NCI-H446 (cell line): ENCODE measurements at places on chromosomes 2 and 18.

DNA sequence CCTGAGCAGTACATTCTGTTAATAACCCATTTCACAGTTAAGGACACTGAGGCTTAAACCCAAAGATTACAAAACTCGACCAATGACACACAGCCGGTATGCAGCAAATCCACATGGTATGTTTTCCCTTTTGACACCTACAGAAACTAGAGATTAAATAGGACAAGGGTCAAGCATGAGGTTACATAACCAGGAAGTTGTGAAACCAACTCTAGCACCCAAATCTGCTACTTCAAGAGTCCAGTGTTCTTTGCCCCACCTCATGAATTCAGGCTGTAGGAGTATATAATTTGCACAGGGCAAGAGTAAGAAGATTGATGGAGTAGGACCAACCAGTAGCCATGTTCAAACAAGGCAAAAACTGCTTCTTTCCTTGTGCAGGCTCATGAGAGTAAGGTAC, 249.8 kb downstream of the BCL11A start:
- no peak for DNase-seq

DNA sequence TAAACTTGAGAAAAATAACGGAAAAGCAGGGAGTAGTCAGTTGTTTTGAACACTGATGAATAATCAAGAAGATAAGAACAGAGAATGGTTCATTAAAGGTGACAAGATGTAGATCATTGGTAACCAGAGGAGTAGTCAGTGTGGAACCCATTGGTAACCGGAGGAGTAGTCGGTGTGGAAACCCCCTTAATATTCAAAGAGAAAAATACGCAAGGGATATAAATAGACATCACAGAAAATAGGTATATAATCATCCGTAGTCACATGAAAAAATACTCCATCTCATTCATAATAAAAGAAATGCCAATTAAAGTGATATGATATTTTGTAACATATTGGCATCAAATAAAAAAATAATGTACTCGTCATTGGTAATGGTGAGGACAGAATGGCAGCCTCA, 70.6 kb upstream of the EPAS1 start:
- no peak for DNase-seq

- DNase-seq, result peak; percentile 85
Observed at GRCh38 chr2:68284896-68285295, 32.6 kb upstream of the PPP3R1 start.

- no peak for DNase-seq
Observed at GRCh38 chr2:191905336-191905735, 58.4 kb upstream of the CAVIN2 start.

DNA sequence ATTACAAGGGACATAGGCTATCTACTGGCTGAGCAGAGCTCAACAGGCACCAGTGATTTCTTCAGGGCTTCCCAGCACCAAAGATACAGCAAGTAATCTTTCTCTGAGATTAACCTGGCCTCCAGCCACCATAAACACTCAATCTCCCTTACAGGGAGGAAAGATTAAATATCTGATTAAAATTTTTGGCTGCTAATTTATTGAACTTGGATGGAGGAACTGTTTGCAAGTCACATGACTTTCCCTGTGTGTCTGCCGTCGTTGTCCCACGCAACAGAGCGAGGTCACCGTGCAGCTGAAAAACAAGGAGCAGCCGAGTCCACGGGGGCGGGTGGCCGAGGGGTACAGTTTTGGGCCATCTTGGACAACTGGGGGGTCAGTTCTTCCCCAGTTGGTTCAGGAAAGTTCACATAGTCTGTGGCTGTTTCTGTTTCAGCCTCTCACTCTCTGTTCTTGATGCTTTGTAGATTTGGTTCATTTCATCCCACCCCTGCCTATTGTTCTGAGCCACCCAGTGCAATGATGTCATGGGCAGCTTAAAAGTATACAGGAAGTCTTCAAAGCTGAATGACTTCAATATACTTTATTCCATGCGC, 186.8 kb upstream of the CTAGE1 start:
- DNase-seq, result no peak

GRCh38 chr2:226396541-226396940, 403.1 kb downstream of the IRS1 start:
- no peak for DNase-seq

- no peak for DNase-seq
Observed at GRCh38 chr18:78773303-78773755, 206.3 kb upstream of the SALL3 start.

- no peak for DNase-seq
Observed at GRCh38 chr2:227570615-227571014, 28.1 kb upstream of the SCYGR2 start.

DNA sequence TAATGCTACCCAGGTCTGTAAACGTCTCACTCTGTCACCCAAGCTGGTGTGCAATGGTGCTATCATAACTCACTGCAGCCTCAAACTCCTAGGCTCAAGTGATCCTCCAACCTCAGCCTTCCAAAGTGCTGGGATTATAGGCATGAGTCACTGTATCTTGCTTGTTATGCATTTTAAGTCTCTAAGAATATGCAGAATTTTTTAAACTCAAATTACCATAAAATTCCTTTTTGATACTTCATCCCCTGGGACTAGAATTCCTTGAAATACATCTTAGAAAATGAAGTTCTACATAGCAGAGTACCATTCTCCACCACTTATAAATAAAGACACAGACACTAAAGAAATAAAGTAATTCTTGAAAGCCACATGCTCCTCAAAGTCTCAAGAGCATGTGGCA, 30.2 kb upstream of the LRATD1 start:
- DNase-seq, result no peak

- DNase-seq, result no peak
Observed at GRCh38 chr2:119649364-119649917, 29.6 kb upstream of the TMEM177 start.

DNA sequence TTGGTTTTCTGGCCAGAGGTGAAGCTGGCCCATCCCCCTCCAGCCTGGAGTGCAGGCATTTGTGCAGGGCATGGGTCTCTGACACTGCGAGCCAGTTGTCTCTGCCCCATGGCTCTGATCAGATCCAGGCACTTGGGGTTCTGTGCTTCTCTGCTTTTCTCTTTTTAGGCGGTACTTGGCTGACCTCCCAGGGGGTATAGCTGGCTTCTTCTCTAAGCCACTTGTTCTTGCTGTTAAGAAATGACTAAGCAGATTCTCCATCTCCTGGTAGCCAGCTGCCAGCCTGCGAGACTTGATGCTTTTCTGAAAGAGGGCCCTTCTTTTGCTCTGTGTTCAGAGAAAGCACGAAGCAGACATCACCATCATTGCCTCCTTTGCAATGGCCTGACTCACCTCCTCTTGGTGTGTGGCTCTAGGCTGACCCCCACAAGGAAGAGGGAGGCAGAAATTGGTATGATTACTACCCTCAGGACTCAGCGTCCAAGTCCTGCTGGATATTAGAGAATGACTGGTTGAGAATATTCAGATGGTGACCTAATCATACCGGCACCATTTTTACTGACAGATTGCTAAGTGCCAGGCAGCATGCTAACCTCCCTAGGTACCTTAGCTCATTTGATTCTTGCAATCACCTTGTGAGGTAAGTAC, 32.7 kb downstream of the TNP1 start:
- DNase-seq, result peak; percentile 39

DNA sequence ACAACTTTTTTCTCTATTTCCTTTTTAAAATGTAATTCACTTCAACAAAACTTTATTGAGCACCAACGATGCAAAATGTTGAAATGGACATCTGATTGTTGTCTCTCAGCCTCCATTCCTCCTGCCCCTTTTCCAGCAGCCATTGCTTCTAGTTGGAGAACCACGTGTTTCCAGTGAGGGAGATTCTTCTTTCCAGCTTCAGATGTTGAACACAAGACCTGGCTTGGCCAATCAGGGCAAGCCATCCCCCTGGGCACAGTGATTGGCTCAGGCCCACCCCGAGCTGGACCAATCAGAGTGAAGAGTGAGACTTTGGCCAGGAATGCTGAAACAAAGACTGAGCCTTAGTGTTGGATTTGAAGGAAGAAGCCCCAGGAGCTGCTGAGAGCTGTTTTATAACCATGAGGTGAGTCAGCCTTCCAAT, 59.0 kb downstream of the E2F6 start:
- DNase-seq, result no peak

- DNase-seq, result peak; percentile 83
Observed at GRCh38 chr18:59918320-59918755, 18.5 kb downstream of the PMAIP1 start.

GRCh38 chr18:56501896-56502295, 136.5 kb downstream of the TXNL1 start:
- DNase-seq, result no peak

DNA sequence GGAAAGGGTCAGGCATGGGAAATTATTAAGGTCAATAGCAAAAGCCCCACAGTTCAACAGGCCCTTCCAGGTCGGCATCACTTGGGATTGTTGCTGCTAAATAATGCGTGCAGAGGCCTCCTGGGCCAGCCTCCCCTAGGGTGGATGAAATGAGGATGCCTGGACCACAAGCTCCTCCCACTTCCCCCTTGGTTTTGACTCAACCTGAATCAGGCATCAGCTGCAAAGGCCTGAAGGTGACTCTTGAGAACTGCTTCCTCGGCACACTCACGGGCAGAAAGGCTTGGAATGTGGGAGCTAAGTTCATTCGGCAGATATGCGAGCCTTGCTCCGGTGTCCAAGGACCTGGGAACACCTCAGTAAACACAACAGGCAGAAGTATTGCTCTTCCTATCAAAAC, 69.3 kb downstream of the MBP start:
- no peak for DNase-seq

DNA sequence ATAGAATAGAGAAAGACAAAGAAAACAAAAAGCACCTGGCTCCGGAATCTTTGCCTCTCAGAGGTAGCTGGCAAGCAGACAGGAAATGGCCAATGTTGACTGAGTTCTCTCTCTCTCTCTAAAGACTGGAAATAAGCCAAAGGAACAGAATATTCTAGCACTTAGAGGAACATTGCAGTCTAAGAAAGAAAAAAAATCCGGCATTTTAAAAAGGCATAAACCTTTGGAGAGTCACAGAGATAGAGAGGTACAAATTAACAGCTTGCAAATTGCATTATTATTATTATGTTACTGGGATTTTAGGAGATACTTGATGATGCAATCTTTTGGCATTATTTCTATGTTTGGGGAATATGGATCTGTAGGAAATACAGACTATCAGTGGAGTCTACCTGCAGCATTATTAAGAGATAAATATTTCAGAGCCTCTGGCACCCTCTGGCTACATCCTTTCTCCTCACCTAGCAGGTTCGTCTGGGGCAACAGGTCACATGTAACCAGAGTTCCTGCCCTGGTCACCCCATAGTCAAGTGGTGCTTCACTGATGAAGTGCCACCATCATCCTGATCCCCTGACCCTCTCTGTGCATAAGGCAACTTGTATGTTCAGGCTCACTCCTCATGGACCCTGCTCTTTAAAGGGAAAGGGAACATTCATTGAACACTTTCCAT, 318.9 kb upstream of the ACVR2A start:
- DNase-seq, result no peak

DNA sequence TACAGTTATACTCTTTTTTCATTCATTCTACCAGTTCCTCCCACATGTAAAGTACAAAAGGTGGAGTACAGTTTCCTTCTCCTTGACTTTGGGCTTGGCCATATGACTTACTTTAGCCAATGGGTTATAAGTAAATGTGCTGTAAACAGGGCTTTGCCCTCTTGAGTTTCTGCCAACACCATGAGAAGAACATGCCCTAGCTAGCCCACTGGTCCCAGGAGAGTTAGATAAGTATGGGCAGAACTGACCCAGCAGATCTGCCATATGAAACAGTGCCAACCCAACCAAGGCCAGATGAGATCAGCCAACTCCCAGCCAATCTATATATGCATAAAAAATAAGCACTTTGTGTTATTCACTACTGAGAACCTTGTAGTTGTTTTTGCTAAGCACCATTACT, 25.5 kb downstream of the ZC3H8 start:
- DNase-seq, result peak; percentile 95

DNA sequence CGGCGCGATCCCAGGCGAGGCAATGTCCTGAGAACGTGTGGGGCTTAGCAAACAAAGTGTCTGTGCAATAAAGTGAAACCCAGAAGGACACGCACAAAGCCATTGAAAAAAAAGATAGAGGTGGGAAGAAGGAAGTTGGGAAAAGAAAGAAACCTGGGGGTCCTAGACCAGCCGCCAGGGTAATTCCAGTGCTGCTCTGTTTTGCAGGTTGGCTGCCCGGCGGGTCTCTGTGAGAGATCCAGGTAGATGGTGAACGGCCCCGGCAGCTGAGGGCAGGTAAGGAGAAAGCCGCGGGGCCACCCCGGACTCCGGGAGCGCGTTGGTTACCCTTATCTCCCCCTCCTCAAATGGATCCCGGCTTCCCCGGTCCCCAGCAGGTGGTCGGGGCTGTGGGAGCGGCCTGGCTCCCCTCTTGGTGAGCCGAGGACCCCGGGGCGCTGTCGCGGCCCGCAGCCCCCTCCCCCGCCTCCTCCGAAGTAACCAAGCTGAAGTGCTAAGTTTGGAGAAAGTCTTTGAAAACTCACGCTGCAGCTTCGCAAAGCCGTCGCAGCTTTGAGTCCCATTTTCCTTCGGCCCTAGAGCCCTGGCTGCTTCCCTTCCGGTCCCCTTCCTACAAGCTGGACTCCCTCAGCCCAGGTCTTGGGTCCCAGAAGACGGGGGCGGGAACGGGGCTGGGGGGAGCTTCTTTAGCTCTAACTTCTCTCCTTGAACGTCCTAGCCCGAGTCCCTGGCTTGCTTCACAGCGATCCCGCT, 588 bp downstream of the OTX1 start:
- no peak for DNase-seq

DNA sequence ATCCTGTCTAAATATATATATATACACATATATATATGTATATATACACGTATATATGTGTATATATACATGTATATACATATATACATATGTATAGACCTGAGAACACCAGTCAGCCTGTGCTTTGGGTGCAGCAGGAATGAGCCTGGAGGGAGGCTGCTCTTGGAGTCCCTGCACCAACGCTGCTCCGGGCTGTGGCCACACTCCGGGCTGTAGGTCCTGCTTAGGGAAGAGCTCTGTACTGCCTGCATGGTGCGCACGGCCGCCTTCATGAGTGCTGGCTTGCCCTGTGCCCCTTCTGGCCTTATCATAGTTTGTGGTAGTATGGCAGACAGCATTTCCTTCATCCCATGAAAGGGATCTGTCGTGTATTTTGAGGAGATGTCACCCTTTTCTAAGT, 360.9 kb downstream of the TDRD15 start:
- DNase-seq, result no peak

- no peak for DNase-seq
Observed at GRCh38 chr2:224982910-224983711, 59.2 kb downstream of the DOCK10 start.
